Stimulated activated CD8-positive, alpha-beta memory T cell treated with anti-CD3 and anti-CD28 coated beads, Interleukin-15, amount 100 ng/mL, for 1 hour (primary cell): ENCODE measurements at places on chromosomes 5 and 9.

DNA sequence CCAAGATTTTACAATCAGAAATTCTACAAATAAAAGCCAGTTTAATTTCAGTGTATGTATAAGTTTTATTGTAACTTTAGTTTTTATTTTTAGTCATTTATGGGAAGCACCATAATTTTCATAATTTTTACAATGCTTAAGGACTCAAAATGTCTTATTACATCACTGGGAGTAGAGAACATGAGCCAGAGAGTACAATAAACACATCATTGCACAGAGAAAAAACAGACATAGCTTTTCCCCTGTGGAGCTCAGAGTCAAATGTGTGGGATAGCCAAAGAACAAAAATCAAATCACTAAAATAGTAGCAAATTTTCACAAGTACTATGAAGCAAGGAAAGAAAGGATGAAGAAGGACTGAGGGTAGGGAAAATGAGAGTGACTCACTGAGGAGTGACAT, 5.5 kb upstream of the JAKMIP2 start:
- no peak for DNase-seq

DNA sequence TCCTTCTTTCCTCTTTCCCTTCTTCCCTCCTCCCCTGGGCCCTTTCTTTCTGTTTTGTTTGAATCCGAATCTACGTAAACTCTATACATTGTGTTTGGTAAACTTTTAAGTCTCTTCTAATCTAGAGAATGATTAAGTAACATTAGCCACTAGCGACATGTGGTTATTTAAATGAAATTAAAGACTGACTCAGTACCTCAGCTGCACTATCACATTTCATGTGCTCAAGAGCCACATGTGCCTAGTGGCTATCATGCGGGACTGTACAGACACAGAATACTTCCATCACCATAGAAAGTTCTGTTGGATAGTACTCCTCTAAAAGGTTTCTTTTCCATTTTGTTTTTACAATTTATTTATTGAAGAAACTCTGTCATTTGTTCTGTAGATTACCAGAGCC, 29.0 kb downstream of the DCTN4 start:
- no peak for DNase-seq

- no peak for DNase-seq
Observed at GRCh38 chr9:101400120-101400519, 1.5 kb downstream of the ZNF189 start.

- no peak for DNase-seq
Observed at GRCh38 chr5:97181856-97182545, 1.0 kb downstream of the RIOK2 start.
